ENCODE measurements at places on chromosomes 5 and 9. TPM values are rescaled to one million over a fixed set of nuclear protein-coding genes. Genes with fewer than 3 reads are reported as not detected.

DNA sequence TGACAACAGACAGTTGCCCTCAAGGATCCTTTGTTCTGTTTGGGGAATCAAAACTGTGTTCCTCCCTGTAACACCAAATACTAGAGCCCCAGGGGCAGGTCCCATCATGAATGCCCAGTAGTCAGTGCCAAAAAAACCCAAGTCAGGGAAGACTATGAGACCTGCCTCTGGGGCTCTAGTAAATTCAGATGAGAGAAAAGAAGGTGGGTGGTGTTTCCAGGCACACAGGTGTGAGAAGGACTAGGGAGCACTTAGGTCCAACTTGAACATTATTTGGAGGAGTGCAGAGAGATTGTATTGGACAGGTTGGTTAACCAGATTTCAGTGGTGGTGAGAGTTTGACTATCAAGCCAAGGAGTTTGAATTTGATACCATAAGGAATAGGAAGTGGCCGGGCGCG is 52.0 kb downstream of the SLC22A5 start:
- no peak for DNase-seq

- DNase-seq = no peak
Measured at GRCh38 chr5:8290721-8291120, 421.8 kb downstream of the MTRR start.

- no peak for DNase-seq
Measured at GRCh38 chr5:181198905-181199519, 6.0 kb downstream of the TRIM7 start.

NUP214 gene
- total RNA-seq = 28.8 TPM

DNA sequence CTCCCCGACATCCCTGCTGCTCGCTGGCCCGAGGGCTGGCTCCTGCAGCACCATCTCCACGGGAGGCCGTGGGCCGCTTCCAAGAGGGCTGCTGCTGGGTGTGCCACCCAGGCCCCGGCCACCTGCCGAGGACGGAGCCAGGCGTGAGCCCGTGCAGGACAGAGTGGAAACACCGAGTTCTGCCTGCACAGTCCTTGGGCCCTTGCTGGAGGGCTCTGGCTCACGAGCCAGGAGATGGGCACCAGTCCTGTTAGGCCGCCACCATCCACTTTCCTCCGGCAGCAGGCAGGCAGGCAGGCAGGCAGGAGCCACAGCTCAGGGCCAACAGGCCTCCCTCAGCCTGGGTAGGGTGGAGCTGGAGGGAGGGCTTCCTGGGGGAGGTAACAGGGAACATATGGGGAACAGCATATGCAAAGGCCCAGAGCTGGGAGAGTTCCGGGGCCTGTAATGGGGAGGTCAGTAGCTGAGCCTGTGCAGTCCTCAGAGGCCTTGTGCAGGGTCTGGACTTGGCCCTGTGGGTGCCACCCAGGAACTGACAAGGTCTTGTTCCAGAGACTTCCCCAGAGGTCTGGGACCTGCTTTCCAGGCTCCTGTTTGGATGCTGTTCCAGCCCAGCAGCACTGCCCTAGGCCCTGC is 31.9 kb downstream of the RXRA start:
- DNase-seq = no peak

DNA sequence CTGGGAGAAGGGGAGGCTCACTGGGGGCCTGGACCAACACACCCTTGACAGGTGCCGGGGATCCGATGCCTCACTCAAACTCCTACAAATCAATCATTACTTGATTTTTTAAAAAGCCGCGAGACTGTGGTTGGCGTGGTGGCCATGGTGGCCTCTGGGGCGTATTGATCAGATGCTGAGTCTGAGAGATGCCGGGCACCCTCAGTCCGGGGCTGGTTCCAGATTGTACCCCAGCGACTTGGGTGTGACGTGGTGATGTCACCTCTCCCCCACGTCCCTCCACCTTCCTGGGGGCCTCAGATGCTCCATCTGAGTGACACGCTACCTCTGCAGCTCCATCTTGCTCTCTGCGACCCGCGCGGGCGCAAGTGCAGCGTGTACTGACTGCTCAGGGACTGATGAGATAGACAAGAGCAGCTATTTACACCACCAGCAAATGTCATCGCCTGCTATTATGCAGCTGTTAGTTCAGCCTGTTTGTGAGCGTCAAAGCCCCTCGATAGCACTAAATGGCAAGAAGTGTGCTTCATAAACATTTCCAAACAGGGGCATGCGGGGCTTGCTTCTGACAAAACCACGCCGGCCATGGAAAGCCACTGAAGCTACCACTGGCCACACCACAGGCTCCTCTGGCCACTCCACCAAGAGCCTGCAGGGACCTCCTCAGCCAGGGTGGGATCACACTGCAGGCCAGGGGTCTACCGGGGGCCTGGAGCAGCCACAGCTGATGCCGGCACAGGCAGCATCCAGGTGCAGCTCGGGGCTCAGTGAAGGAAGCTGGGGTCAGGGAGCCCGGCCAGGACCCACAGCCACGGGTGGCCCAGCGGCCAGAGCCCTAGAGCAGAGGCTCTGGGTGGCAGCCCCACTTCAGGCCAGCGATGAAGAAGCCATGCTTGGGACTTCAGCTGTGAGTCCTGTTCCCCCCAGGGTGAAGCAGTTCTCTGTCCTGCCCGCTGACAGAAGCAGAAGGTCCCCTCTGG is 50.1 kb downstream of the SLC6A3 start:
- DNase-seq = no peak

DNA sequence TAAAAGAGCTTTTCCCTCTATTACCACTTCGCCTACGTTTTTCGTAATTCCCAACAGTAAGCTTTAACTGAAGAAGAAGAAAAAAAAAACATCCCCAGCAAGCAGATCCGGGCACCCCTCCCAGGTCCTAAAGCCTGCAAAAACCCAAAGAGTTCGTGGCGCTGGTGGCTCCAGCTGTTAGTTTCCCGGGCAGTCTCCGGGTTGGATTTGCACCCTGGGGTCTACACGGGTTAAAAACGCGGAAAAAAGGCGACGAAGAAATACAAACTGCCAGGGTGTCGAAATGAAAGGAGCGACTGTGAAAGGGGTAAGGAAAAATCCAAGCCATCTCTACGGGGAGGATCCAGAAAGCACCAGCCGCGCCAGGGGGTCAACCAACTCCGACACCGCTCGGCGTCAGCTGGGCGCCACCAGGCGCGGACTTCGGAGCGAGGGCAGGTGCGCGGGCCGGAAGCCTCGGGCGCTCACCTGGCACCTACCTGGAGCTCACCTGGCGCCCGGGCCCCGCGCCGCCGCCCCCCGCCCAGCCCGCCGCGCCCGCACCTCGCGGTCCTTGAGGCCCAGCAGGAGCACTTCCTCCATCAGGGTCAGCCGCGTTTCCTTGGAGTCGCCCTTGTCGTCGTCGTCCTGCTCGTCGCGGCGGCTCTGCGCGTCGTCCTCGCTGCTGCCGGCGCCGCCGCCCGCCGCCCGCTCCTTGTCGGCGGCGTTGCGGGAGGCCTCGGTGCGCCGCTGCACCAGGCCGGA is 680 bp downstream of the GOLPH3 start:
- DNase-seq = peak; percentile 88

DNA sequence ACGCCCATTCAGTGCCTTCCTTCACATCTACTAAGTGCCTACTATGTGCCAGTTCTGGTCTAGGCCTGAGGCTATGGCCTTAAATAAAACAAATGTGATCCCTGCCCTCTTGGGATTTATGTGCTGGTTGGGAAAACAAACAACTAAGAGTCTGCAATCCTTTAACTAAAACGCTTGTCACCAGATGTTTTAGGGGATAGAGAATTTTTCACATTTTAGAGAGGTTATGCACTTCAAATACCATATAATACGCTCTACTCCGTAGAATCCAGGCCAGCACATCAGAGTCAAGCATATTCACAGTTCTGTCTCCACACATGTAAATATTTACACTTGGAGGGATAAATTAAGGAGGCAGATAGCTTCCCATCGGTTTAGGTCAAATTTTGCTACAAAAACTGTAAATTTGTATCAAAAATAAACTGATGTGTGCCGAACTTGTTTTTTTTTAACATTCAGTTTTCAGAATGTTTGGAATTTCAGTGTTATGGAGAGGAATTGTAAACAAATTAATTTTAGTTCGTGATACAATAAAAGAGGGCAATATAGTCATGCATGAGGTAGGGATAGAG is 22.0 kb upstream of the ADRA1B start:
- DNase-seq = no peak
